ENCODE measurements at places on chromosomes 3 and 15.

- no peak for DNase-seq
These were observed 23.8 kb downstream of the MEX3B start for GRCh38 chr15:82021992-82022391.

GRCh38 chr3:157436583-157437291 lies at the start of gene PTX3:
Gene PTX3 (plus strand): TSS chr3:157436850. CDS start chr3:157436934, 84 bp downstream.
- peak; percentile 90 for DNase-seq

- no peak for DNase-seq
These were observed 71.3 kb downstream of the SMAD6 start for GRCh38 chr15:66773129-66773873.

GRCh38 chr15:96325541-96326327 lies 4.8 kb upstream of the NR2F2 start:
- peak; percentile 81 for DNase-seq

- no peak for DNase-seq
These were observed 505.8 kb downstream of the EPHA3 start for GRCh38 chr3:89613241-89613640.

Measured in PC-3 (cell line).